ENCODE measurements at places on chromosomes 2 and 18.

DNA sequence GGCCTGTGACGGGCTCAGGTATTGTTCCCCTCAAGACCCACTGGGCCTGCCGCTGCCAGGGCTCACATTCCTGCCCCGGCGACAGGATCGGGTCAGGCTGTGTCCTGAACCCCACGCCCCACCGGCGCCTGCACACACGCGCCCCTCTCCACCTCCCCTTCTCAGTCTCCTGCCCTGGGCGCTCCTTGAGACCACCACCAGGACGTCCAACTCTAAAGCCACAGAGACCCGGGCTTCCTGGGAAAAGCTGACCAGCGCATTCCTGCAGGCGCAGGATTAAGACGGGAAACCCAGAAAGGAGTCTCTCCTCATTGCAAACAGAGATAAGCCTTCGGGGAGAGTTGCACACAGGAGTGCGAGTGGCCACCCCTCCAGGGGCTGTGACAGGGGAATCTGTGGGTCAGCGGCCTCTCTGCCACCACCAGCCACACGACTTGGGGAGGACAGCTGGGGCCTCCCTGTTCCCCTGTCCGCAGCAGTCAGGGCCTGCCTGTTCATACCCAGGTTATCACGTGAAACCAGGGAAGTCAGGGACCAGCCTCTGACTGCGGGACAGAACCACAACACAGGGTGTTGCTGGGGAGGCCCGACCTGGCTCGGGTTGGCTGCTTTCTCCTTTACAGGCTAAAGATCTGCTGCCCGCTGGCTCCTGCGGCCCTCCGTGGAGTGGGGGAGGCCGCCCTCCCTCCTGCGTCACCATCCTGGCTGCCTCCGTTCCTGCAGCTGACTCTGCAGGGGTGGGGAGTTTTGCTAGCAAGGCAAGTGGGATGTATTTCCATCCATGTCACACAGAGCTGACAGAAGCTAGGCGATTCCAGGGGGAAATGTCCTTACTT, 88.8 kb downstream of the ZCCHC2 start:
- DNase-seq, result no peak

GRCh38 chr2:191274413-191274815, 29.2 kb downstream of the MYO1B start:
- DNase-seq, result no peak

DNA sequence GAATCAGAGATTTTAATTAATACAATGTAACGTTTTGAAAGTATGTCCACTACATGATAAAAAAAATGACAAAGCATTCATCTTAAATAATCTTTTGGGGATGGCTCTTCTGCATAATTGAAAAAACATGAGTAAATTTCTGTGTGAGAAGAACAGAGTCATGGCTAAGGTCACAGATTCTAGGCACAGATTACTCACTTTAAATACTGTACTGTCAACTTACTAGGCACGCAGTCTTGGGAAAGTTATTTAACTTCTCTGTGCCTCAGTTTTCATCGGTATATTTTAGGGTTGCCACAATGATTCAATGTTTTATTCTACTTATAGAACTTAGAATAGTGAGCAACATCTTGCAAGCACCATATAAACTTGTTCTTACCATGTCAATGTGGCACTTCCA, 49.2 kb downstream of the TMEFF2 start:
- no peak for DNase-seq

- no peak for DNase-seq
These were observed 1.4 kb upstream of the ACMSD start for GRCh38 chr2:134836986-134837385.

GRCh38 chr2:128369108-128369555, 50.5 kb upstream of the HS6ST1 start:
- DNase-seq, result no peak

GRCh38 chr2:174148833-174149232, 99.5 kb downstream of the OLA1 start:
- DNase-seq, result no peak

DNA sequence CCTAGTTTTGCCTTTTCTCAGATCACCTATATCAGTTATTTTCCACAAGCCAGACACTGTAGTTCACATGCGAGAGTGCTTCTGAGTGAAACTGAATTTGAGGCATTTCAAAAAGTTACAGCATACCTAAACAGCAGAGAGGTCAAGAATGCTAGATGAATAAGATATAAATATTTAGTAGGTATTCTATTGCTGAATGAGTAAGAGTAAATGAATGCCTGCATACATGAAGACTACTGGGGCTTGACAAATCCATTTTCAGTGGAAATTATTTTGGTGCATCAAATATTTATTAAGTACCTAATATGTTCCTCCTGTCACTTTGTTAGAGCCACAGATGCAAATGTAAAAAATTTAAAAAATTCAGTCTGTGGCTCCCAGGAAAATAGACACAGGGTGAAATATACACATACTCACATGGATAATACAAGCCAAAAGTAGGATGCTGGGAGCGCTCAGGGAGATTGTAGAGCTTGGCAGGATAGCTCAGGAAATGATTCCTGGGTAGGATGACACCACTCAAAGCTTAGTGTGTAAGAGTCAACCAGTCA, 27.6 kb upstream of the CDC42EP3 start:
- no peak for DNase-seq

DNA sequence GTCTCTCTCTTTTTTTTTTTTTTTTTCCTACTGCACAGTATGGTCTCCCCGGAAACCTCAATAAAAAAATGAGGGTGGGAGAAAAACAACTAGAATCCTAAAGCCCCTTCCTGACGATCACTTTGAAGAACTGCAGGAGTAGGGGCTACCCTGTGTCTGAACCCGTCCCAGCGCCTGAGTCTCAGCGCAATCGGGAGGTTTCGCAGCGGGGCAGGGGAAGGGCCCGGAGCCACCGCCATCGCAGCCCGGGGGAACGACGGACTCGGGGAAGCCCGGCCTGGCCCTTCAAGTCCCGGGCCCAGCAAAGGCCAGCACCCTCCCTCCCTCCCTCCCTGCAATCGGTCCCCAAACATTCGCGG, 411 bp downstream of the NARS1 start:
- DNase-seq, result no peak

- DNase-seq, result no peak
These were observed 104.7 kb upstream of the UBXN4 start for GRCh38 chr2:135636982-135637381.

DNA sequence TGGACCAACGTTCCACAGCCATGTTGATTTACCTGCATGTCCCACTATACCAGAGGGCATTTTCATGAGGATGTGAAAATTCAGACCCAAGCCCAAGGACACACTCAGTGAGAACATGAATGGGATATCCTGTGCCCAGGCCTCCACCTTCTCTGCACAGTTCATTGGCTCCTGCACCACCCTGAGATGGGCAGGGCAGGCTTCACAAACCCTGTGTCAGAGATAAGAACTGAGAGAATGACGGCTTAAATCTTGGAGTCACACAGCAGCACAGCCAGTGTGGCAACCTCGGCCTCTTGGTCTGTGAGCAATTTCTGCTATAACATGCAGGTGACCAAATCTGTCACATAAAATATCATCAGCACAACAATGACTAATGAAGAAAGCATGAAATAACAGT, 71.9 kb downstream of the UXS1 start:
- no peak for DNase-seq

GRCh38 chr18:28287146-28287545, 110.2 kb upstream of the CDH2 start:
- DNase-seq, result no peak

GRCh38 chr2:45370369-45370768, 240.7 kb downstream of the SRBD1 start:
- no peak for DNase-seq

DNA sequence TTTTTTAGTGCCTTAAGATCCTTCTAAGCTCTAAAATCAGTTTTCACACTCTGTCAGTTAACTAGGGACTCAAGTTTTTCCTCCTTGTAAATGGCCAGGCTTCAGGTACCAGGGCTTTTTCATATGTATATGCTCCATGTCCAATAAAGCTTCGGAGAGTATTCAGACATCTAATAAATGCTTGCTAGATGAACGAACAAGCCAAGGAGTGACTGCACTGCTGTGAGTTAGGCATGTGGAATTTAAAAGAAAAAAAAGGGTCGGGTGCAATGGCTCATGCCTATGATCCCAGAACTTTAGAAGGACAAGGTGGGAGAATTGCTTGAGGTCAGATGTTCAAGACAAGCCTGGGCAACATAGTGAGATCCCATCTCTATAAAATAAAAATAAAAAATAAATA, 81.9 kb downstream of the CDH2 start:
- no peak for DNase-seq

GRCh38 chr18:68734308-68734707, 19.4 kb upstream of the TMX3 start:
- no peak for DNase-seq

GRCh38 chr18:76707534-76707933, 114.8 kb upstream of the ZNF236 start:
- DNase-seq, result no peak

DNA sequence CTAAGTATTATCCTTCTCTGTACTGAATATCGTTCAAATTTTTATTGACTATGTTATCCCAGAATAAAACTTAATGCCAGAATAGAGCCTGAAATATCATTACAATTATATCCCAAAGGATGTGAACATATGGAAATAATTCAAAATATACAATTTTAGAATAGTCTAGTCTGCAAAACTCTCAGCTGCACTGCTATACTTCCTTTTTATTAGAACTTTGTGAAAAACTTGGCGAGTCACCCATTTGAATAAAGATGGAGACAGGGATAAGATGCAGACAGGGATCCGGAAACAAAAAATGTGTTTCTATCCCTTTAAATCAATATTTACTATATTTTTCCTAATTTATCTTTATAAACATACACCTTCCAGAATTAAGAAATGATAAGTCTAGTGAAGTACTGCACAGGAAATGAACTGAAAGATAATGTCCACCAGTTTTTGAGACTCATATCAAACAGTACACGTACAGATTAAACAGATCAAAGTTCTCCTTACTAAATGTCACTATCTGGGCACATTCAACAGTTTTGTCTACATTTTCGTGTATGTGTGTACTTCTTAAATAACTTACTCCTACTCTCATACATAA, 107.8 kb downstream of the MEP1B start:
- DNase-seq, result no peak

DNA sequence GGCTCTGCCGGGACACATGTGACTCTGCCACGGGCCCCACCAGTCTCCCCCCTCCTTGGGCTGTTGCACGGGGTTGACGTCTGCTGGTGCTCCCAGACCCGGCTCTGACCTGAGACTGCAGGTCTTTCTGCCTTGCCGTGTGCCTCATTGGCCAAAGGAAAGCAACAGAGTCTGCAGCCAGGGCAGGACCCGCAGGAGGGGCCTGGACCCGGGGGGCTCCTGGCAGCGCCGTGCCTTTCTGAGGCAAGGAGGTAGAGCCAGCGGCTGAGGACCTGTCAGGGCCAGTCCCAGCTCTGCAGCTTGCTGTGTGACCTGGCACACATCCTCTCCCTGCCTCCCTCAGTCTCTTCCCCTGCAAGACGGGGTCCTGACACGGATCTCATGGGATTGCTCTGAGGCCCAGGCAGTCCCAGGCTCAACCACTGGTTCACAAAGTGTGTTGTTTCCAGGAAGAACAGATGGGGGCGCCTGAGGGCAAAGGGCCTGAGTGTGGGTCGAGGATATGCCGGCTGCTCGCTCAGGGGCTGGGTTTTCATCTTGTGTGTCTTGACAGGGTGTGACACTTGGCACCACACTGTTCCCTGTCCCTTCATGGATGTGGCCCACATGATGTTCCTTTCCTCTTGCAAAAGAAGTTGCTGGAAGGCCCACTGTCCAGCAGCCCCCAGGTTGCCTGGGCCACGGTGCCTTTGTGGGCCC, 9.0 kb downstream of the CAPN10 start:
- no peak for DNase-seq

- no peak for DNase-seq
These were observed 213.1 kb downstream of the IKZF2 start for GRCh38 chr2:212938144-212938793.

DNA sequence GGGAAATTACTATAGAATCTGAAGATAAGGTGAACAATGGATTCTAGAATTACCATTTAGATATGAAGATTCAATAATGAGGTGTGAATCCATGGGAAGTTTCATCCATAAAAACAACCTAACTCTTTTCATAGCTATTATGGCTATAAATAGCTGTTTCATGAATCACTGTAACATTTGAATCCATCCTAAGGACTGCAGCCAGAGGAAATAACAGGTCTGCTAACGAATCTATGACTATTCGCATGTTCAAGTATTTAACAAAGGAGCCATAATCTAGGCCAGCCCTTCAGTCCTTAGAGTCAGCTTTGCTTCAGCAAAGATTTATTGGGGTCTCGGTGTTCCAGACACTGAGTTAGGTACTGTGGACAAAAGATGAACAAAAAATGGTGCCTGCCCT, 87.1 kb downstream of the MYOM1 start:
- DNase-seq, result no peak

DNA sequence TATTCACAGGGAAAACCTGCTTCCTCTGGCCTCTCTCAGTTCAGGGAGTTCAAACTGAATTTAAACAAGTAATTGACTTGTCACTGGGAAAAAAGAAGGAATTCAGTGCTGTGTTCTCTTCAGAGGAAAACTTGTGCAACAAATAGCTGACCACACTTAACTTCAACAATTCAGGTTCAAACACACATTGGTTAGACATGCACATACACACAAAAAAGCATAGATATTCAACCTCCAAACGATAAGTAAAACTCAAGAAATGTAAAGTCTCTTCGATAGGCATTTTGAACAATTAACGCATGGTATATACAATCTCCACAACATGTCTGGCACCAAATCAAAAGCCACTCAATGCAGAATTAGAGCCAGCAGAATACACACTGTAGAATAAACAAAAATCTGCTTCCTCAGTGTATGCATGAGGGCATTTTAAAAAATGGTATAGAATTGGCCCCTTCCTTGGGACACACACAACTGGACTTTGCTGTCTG, 269.0 kb downstream of the TCF4 start:
- DNase-seq, result no peak

- DNase-seq, result no peak
These were observed 3.8 kb upstream of the GCC2 start for GRCh38 chr2:108444941-108445840.

- no peak for DNase-seq
These were observed 26.6 kb upstream of the ITGA4 start for GRCh38 chr2:181430406-181431118.

GRCh38 chr2:239277401-239278085, 123.3 kb downstream of the HDAC4 start:
- DNase-seq, result no peak

GRCh38 chr2:215521031-215521430, 85.2 kb upstream of the FN1 start:
- no peak for DNase-seq

GRCh38 chr2:114192362-114192761, 250.1 kb upstream of the DPP10 start:
- DNase-seq, result no peak

DNA sequence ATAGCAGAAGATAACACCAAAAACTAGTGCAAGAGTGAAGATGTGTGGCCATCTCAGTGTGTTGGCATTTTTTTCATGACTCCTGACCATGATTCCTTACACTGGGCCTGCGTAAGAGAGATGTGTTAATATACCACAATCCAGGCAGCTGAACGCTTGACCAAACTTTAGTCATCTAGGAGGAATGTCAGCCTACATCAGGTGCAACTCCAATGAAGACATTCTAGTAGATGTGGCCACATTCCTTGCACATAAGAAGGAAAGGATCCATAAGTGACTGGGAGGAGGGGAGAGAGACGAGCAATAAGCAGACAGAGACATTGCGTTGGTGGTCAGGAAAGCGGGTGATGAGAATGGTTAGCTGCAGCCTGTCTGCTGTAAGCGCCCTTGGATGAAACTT, 42.6 kb downstream of the CYRIA start:
- DNase-seq, result no peak

All from stimulated activated CD4-positive, alpha-beta T cell treated with anti-CD3 and anti-CD28 coated beads, Interleukin-1b, Interleukin-23, amount 100 ng/mL, for 1 hour (primary cell).